ENCODE measurements at places on chromosomes 6 and 20. TPM values are rescaled to one million over a fixed set of nuclear protein-coding genes. Genes with fewer than 3 reads are reported as not detected.

GRCh38 chr6:684831-685636, 7.9 kb downstream of the EXOC2 start:
- no peak overlapping the region for H3K27ac ChIP-seq
- H3K36me3 ChIP-seq, result peaks cover 4% of the 10 kb centered on the region
- DNase-seq, result no peak
- no peaks in the 10 kb centered on the region for H3K27me3 ChIP-seq

GRCh38 chr6:26739811-26740210, 80.3 kb upstream of the ZNF322 start:
- no peak overlapping the region for H3K4me3 ChIP-seq
- no peaks in the 10 kb centered on the region for H3K4me1 ChIP-seq
- no peak for DNase-seq
- H3K27ac ChIP-seq, result no peak overlapping the region
- no peaks in the 10 kb centered on the region for H3K36me3 ChIP-seq
- peaks cover 15% of the 10 kb centered on the region for H3K27me3 ChIP-seq

DNA sequence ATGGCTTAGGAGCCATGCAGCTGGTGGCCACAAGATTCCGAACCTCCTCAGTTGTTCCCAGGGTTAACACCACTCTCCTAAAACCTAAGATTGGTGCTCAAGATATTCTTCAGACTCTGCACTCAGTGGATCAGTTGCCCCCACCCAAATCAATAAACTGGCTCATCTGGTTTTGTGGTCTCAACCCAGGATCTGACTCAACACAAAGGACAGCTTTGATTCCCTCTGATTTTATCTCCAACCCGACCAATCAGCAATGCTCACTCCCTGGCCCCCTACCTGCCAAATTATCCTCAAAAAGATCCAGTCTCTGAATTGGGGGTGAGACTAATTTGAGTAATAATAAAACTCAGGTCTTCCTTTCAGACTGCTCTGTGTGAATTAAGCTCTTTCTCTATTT, 137.5 kb downstream of the EYS start:
- H3K4me3 ChIP-seq, result no peak overlapping the region
- no peaks in the 10 kb centered on the region for H3K4me1 ChIP-seq
- DNase-seq, result no peak
- no peaks in the 10 kb centered on the region for H3K36me3 ChIP-seq
- no peak overlapping the region for H3K27ac ChIP-seq
- H3K27me3 ChIP-seq, result no peaks in the 10 kb centered on the region

GRCh38 chr20:61448386-61448785, 196.3 kb downstream of the CDH4 start:
- no peak overlapping the region for H3K4me3 ChIP-seq
- no peaks in the 10 kb centered on the region for H3K36me3 ChIP-seq
- no peak overlapping the region for H3K27ac ChIP-seq
- DNase-seq, result no peak
- H3K27me3 ChIP-seq, result no peaks in the 10 kb centered on the region

DNA sequence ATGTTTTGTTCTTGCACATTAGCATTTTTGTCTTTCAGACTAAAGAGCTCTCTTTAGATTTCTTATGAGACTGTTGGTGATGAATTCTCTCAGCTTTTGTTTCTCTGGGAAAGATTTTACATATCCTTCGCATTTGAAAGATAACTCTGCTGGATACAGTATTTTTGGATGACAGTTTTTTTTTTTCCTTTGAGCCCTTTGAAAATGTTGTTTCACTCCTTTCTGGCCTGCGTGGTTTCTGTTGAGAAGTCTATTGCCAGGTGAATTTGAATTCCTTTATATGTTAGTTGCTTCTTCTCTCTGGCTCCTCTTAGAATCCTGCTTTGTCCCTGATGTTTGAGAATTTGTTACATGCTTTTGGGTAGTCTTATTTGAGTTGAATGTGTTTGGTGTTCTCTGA, 22.2 kb upstream of the KIAA1586 start:
- H3K27ac ChIP-seq, result no peak overlapping the region
- no peak for DNase-seq
- H3K27me3 ChIP-seq, result no peaks in the 10 kb centered on the region
- H3K4me1 ChIP-seq, result no peaks in the 10 kb centered on the region
- no peaks in the 10 kb centered on the region for H3K36me3 ChIP-seq

DNA sequence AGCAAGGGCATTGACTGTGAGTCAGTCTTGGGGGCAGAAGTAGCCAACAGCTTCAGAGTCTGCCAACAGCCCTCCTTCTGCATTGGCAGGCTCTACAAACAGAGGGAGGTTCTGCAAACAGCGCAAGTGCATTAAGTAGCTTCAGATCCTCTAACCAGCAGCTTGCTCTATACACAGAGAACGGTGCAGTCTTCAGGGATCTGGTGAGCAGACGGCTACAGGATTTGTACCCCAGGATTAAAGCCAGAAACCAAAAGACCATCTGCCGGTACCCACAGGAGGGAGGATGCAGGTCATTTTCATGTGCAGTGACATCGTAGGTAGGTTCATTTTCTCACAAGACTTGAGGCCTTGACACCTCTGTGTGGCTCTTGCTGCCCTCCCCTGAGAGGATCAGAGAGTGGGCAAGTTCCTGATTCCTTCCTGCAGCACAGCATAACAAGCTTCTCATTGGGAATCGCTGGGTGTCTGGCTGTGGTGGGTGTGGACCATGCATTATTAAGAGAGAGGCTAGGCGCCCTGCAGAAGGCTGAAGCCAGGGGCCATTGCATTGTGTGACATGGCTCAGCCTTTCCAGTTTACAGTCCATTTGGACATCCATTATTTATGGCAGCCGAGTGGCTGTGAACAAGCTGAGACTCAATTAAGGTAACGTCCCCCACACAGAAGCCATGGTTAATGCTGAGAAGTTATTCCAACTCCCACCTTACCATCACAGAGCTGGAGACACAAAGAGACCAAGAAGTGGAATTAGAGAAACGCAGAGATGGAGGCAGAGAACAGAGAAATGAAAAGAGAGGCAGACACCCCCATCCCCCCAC, 250.0 kb downstream of the LRFN2 start:
- no peaks in the 10 kb centered on the region for H3K4me1 ChIP-seq
- no peaks in the 10 kb centered on the region for H3K27me3 ChIP-seq
- H3K36me3 ChIP-seq, result no peaks in the 10 kb centered on the region
- DNase-seq, result no peak
- H3K4me3 ChIP-seq, result no peak overlapping the region

DNA sequence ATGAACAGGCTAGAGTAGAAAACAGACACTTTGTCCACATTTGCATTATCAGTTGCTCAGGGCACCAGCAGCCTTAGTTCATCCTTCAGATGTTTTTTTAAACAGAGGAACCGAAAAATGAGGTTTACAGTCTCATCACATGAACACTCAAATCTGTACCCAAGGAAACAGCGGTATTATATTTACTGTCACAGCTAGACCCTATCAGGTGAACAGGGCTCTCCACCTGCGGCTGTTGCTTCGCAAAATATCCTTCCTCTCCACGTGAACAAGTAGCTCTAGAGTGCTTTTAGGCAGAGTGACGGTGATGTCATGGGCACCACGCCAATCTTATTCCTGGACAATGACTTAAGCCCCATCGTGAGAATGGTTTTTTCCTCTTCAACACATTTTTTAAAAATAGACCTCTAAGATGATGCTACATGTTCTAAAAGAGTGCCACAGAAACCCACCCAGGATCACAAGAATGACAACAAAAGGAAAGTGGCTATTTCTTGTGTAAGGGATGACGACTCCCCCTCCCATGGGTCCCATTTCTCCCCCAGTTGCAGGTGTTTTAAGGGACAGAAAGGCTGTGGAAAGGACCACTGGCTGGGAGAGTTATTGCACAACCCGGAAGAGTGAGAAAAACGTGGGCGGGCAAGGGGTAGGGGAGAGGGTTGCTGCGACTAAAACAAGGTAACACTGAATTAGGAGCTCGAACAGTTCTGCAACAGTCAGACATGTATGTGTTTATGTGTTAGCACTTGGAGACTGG, 77.7 kb downstream of the EFHC1 start:
- no peak overlapping the region for H3K4me3 ChIP-seq
- no peak for DNase-seq
- no peaks in the 10 kb centered on the region for H3K36me3 ChIP-seq
- no peaks in the 10 kb centered on the region for H3K4me1 ChIP-seq
- no peak overlapping the region for H3K27ac ChIP-seq

The MTHFD1L gene
- total RNA-seq, result 108 TPM

The WFDC12 gene
- not detected for total RNA-seq

DNA sequence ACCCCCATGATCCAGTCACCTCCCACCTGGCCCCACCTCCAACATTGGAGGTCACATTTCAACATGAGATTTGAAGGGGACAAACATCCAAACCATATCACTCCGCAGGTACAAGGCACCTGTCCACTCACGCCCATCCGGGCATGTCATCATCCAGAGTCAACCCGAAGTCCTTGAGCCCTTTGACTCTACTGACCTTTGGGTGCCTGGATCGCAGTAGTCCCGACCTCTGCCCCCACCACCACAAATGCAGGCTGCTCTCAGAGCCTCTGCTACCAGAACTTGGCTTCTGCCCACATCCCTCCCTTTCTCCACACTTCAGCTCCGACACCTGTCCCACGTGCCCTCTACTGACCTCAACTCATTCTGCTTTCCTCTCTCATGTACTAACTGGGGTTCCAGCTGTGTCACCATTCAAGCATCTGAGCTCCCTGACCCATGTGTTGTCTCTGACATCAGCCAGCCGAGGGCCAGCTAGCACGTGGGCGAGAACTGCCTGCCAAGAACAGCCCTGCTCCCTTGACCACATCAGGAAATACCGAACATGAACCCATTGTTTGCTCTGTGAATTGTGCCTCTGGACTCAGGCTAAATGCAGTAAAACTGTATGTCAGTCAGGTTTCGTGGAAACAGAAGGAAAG, 498.3 kb upstream of the SULF2 start:
- no peak overlapping the region for H3K27ac ChIP-seq
- no peak overlapping the region for H3K4me3 ChIP-seq
- no peak for DNase-seq
- no peaks in the 10 kb centered on the region for H3K4me1 ChIP-seq

DNA sequence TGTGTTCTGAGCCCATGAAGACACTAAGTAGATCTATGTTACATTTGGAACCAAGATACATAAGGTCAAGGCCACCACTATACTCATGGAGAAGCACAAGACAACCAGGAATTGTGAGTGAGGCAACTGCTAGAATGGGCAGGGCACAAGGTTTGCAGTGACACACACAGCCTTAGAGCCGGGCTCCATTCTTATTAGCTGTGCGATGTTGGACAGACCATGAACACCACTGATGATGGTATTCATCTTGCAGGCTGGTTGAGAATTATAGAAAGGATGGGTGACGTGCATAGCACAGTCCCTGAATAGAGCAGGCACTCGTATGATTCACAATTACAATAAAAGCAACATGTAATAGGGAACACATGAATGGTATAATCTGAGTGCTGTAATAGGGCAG, 172.4 kb downstream of the GJA10 start:
- no peak for DNase-seq
- peaks cover 19% of the 10 kb centered on the region for H3K4me1 ChIP-seq
- no peaks in the 10 kb centered on the region for H3K27me3 ChIP-seq
- H3K4me3 ChIP-seq, result no peak overlapping the region

The NANP gene
- 5.4 TPM for total RNA-seq

The NR2E1 gene
- not detected for total RNA-seq

The IP6K3 gene
- not detected for total RNA-seq

The MYBL2 gene
- total RNA-seq, result 78.6 TPM

- H3K4me3 ChIP-seq, result no peak overlapping the region
- H3K4me1 ChIP-seq, result no peaks in the 10 kb centered on the region
- no peaks in the 10 kb centered on the region for H3K27me3 ChIP-seq
- no peaks in the 10 kb centered on the region for H3K36me3 ChIP-seq
Measured at GRCh38 chr6:64838726-64839125, 868.3 kb downstream of the EYS start.

The POPDC3 gene
- not detected for total RNA-seq

DNA sequence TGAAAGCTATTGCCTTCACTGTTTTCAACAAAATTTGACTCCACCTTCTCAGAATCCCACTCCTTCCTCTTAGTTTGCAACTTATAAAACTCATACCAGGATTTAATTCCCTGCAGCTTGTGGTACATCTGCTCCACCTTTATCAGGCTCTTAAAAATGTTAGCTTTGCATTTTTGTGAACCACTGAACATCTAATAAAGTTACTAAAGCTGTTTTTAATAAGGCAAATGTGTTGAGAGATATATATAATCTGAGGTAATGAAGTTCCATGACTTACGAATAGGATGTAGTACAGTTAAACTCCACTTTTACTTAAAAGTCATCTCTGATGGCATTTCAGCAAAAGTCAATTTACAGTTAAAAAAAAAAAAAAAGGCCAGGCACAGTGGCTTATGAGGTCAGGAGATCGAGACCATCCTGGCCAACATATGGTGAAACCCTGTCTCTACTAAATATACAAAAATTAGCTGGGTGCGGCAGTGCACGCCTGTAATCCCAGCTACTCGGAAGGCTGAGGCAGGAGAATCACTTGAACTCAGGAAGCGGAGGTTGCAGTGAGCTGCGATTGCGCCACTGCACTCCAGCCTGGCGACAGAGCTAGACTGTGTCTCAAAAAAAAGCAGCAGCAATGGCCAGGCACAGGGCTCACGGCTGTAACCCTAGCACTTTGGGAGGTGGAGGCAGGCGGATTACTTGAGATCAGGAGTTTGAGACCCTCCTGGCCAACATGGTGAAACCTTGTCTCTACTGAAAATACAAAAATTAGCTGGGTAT, 106.2 kb downstream of the KIF13A start:
- H3K27me3 ChIP-seq, result no peaks in the 10 kb centered on the region
- no peak for DNase-seq
- H3K36me3 ChIP-seq, result no peaks in the 10 kb centered on the region
- H3K4me1 ChIP-seq, result no peaks in the 10 kb centered on the region
- no peak overlapping the region for H3K27ac ChIP-seq
